Hepatic stellate cell (primary cell): ENCODE measurements at places on chromosomes 6 and 20.

DNA sequence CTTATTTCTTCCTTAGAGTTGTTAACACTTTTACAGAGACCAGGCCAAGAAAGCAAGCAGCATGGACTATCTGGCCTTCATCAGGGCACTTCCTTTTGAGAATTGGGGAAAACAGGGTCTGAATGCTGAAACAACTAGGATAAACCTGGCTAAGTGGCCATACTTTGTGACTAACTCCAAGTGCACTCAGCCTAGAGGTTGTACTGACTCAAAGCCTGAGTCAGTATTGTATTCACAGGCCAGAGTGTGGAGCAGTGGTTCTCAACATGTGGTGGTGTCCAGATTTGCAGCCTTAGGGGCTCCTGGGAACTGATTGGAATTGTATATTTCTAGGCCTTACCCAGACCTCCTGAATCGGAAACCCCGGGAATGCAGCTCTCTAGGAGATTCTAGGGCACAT is 20.1 kb downstream of the SEC23B start:
- DNase-seq, result peak; percentile 29

DNA sequence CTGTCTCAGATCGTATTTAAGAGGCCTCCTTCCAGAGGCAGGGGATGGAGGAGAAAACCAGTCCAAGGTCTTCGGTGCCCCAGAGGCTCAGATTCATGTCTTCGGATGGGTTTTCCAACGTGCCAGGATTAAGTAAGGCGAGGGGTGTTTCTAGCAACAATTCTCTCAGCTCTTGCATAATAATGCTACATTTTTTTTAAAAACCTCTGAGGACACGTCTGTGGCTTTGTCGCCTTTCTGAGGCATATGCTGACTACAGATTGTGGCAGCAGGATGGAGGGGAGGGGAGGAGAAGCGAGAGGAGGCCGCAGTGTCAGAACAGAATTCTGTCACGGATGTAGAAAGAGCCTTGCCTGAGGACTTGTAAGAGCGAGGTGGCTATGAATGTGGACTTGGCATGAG is 17.7 kb upstream of the CCDC167 start:
- DNase-seq, result no peak

DNA sequence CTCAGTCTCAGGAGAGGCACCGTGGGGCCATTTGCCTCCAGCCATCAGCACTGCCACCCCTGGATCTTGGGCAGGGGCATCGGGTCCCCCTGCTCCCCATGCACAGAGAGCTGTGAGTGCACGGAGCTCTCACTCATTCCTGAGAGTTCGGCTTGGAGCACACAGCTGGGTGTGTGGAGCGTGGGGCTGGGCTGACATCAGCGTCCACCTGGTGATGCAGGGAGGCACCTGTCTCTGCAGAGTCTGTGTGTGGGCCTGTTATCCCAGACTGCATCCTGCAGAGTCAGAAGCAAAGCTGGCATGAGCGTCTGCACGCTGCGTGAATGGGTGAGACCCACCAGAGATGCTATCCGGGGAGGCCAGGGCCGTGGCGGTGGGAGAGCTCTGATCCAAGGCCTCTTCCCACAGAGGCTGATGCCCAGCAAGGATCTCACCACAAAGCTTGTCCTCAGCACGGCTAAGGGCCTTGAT is 248.8 kb upstream of the AFDN start:
- no peak for DNase-seq

- peak; percentile 76 for DNase-seq
Observed at GRCh38 chr6:139402876-139403386, 28.5 kb upstream of the CITED2 start.

- DNase-seq, result no peak
Observed at GRCh38 chr20:32831982-32832381, 12.2 kb downstream of the MAPRE1 start.

DNA sequence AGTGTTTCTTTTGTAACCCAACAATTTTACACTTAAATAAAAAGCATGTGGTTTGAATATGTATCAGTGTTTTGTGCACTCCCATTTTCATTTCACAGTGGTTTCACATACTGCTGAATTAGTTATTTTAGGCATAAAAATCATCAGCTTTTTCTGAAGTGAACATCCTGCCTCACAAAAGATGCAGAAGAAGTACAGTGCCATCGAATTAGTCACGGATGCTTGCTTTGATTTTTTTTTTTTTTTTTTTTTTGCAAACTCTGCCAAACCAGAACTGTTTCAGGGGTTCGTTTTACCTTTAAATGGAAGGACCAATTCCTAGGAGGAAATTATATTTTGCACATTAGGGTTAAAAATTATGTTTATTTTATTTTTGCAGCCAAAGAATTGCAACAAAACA is 158.6 kb downstream of the RPS12 start:
- no peak for DNase-seq

GRCh38 chr20:47703748-47704147 is 81.5 kb downstream of the SULF2 start:
- no peak for DNase-seq

- DNase-seq, result no peak
Observed at GRCh38 chr20:52590100-52590499, 382.1 kb upstream of the TSHZ2 start.

DNA sequence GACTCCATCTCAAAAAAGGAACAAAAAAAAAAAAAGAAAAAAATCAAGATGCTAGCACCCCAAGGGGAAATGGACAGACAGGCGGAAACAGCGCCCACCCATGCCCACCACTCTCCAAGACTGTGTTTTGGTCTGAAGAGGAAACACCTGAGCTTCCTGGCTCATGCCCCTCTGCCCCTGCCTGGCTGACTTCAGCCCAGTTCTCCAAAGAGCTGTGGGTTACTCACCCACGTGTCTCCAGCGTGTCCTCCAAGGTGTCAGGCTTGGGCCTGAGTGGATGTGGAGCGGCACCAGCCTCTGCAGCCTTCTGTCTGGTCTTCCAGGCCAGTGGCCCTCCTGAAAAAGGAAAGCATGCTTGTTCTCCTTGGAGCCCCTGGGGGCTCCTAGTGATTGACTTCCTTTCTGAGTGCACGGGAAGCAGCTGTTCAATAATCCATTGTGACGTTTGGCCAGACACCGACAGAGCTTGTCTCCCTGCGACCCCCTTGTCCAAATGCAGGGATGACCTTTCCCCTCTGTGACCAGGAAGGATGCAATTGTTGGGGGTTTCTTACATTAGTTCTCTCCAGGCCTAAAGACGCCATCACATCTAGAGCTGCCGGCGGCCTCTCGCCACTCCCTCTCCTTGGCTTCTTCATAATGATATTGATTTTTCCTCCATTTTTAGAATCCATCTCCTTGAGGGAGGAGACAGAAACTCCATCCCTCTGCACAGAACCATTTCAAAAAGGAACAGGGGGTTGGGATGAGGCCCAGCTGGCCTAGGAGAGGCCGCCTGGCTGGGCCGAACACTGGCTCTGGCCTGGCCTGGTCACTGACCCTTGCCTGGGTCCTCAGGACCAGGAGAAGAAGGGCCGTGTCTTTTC is 58.4 kb downstream of the ADNP start:
- no peak for DNase-seq

DNA sequence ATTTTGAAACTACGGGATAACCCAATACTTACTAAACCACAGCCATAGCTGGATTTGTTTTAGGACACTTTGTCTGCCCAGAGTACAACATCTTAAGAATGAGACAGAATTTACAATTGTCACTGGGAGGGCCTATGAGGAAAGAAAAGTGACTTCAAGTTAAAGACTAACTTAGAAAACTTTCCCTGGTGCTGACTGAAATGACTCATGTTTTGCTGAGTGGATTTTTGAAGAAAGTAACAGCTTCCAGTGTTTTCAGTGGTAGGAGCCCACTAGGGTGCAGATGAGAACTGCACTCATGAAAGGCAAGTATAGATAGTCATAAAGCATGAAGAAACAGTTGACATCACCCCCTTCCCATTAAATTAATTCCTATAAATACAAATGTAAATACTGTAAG is 988.2 kb upstream of the MAP3K7 start:
- no peak for DNase-seq

GRCh38 chr6:36128073-36128472 is 2.2 kb upstream of the MAPK13 start:
- DNase-seq, result no peak

DNA sequence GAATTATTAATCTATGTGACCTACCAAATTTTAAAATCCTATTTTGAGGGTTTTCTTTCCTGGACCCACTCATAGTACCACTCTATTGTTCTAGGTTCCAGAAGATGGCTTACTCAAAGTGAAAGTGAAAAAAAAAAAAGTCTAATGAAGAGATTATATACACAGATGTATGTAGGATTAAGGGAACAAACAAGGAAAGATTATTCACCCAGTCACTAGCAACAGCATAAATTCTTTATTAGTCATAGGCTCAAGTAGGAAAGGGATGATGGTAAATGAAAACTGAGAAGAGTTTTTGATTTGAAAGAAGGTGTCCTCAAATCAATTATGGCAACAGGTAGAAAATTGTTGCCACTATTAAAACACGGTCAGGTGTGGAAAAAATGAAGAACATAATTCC is 923.7 kb downstream of the TBC1D32 start:
- DNase-seq, result no peak

DNA sequence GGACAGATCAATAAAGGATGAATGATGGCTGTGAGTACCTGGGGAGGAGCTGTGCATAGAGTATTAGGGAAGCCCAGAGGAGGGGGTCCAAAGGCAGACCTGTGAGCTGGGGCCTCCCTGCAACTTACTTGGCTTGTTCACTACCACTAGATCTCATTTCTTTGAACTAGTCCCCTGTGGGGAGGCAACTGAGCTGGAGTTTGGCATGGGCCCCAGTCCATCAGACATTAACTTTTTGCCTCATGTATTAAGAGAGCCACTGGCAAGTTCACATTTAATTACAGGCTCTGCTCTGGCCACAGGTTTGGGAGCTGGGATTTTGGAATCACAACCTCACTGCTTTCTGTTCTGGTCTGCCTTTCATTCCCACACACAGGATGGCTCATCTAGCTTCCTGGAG is 254.1 kb downstream of the PRL start:
- no peak for DNase-seq

GRCh38 chr6:34082864-34083626 is 62.8 kb downstream of the GRM4 start:
- no peak for DNase-seq

GRCh38 chr6:79373880-79374279 is 139.4 kb upstream of the HMGN3 start:
- DNase-seq, result no peak

DNA sequence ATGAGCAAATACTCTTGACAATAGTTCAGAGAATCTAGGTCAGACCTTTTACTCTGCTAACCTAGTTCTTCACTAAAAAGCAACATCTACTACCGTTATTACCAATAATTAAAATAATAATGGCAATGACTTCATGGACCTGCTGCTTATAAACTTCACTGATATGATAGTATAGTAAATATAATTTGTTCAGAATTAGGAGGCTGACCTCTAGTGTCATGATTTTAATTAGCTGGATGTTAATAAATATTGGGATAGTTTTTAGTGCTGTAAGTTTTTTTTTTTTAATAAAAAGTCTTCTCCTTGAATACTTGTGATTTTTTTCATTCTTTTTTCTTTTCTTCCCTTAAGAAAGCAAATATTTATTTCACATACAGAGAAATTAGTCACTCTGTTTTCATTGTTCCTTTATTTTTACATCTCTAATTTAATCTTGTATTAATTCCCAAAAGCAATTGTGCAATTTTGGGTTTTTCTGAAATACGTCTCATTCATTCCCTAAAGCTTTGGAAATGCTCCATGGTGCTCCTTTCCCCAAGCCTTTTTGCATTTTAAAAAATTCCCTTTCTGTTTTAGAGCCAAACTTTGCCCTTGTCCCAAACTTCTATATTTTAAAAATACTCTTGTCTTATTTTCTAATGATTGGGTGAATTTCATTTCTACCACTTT is 46.6 kb upstream of the UST start:
- DNase-seq, result no peak

GRCh38 chr6:114467931-114468330 is 125.1 kb upstream of the HS3ST5 start:
- DNase-seq, result no peak

DNA sequence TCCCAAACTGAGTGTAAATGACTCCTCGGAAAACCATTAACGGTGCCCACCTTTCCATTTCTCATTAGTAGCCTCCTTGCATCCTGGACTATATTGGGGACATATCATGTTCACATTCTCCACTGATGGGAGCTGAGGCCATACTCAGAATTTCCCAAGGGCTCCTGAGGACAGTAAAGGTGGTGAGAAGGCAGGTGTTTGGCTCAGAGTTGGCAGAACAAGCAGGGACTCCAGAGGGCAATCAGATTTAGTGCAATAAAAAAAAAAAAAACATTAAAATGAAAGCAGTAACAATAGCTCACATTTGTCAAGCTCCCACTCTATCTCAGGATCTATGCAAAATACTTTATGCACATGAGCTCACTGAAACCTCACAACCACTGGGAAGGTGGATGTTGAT is 401.4 kb downstream of the MAFB start:
- DNase-seq, result no peak

GRCh38 chr6:73644941-73645591 is 8.7 kb downstream of the SLC17A5 start:
- no peak for DNase-seq

GRCh38 chr20:50348096-50348495 is 157.5 kb downstream of the CEBPB start:
- no peak for DNase-seq

DNA sequence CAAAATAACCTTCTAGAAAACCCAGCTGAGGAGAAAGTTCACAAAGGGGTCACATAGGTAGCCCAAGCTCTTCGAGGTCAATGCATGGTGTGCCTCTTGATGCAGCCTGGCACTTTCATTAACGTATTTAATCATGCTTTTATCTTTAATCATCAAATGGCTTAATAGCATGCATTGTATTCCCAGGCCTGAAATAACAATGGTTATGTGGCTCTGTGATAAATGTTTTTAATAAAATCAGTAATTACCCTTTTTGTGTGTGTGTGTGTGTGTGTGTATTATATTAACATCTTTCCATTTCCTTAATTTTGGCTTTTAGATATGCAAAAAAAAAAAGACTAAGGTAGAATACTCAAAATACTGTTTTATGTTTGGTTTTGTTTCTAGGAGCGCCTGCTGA is 681.8 kb downstream of the PTPRT start:
- DNase-seq, result no peak

GRCh38 chr6:157059781-157060180 is 263.5 kb downstream of the TMEM242 start:
- no peak for DNase-seq

GRCh38 chr6:111843347-111844147 is 29.7 kb downstream of the FYN start:
- DNase-seq, result no peak

- no peak for DNase-seq
Observed at GRCh38 chr20:38875175-38875993, 50.8 kb upstream of the FAM83D start.

DNA sequence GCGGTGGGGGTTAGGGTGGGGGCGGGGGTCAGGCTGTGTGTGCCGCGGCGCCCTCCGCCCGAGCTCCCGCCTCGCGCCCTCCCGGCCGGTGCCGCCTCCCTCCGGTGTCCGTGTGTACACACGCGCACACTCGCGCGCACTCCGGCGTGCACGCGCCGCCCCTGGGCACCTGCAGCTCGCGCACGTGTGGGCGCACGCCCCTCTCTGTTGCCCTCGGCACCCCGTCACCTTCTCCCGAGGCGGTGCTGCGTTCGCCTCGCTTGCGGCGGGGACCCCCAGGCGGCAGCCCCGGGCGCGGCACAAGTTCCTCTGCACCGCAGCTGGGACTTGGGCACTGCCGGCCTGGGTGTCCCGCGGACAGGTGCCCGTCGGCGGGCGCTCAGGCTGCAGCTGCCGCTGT is 525 bp downstream of the MACROD2 start:
- DNase-seq, result no peak

- no peak for DNase-seq
Observed at GRCh38 chr6:140205795-140206593, 831.5 kb upstream of the CITED2 start.

- DNase-seq, result no peak
Observed at GRCh38 chr6:52582446-52582845, 5.6 kb upstream of the TRAM2 start.

- DNase-seq, result no peak
Observed at GRCh38 chr6:27617046-27617687, 144.3 kb upstream of the ZNF184 start.
